ENCODE measurements at places on chromosomes 7 and 10.

GRCh38 chr7:91618776-91619765 lies 261.4 kb downstream of the MTERF1 start:
- no peak for DNase-seq

GRCh38 chr10:86403183-86403797 lies 36.7 kb upstream of the GRID1 start:
- DNase-seq, result peak; percentile 31

GRCh38 chr10:129896860-129897200 lies 67.2 kb downstream of the EBF3 start:
- DNase-seq, result no peak

GRCh38 chr7:87574630-87575029 lies 26.1 kb downstream of the ABCB1 start:
- DNase-seq, result peak; percentile 89

DNA sequence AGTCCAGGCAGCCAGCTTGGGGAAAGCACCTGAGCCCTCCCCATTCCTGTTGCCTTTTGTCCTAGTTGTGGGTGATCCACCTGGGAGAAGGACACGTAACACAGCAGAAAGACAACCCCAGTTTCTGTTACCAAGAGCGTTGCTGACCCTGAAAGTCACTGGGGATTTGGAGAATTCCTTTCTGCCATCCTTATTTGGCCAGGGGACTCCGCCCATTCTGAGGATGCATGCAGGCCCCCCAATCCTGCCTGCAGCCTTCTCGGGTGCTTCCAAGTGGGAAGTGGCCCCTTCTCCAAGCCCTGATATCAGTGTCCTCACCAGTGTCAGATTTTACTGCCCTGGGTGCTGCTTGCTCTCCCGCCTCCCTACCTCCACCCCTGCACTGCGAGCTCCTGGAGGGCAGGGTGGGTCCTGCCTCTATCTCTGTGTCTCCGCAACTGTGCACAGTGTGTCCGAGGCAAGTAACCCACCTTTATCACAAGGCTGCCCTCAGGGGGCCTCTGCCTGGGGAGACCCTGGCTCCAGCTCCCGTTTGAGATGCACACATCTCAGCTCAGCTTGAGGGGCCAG lies 9.2 kb upstream of the ADCY1 start:
- no peak for DNase-seq

- peak; percentile 12 for DNase-seq
Measured at GRCh38 chr7:51430480-51431086, 114.0 kb upstream of the COBL start.

DNA sequence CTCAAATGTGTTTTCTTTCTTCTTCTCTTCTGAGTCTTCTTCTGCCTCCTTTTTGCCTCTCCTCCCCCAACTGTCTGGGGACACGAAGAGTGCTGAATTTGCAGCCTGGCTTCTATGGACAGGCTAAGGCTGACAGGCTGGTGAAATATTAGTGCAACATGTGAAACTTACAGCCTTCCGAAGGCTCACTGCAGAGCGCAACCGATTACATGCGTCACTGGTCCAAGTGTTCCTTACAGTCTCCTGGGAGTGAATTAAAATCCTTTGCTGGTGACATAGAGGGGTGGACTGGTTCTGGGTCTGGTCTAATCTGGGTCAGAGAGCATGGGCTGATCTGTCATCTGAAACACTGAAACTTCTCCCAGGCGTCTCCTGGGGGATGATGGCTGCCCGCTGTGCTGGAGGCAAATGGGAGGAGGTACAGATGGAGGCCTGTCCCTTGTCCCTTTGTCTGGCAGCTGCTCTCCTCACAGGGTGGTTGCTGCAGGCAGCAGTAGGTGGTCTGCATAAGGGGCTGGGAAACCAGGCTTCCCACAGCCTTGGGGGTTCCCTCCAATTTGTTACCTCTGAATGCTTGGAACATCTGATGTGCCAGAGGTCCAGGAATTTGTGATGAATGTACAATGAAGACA lies 143.8 kb upstream of the BMPER start:
- DNase-seq, result no peak

- DNase-seq, result no peak
Measured at GRCh38 chr10:132884041-132884440, 58.3 kb downstream of the CFAP46 start.

- DNase-seq, result no peak
Measured at GRCh38 chr10:132537684-132538001, at the start of gene INPP5A. INPP5A (plus strand) TSS chr10:132537787; CDS start chr10:132538097, 310 bp downstream.

GRCh38 chr10:78578929-78579328 lies 489.8 kb upstream of the ZMIZ1 start:
- DNase-seq, result no peak

GRCh38 chr7:28405662-28406061 lies 6.7 kb upstream of the CREB5 start:
- DNase-seq, result peak; percentile 95

- no peak for DNase-seq
Measured at GRCh38 chr10:80415734-80416478, 7.6 kb downstream of the PRXL2A start.

DNA sequence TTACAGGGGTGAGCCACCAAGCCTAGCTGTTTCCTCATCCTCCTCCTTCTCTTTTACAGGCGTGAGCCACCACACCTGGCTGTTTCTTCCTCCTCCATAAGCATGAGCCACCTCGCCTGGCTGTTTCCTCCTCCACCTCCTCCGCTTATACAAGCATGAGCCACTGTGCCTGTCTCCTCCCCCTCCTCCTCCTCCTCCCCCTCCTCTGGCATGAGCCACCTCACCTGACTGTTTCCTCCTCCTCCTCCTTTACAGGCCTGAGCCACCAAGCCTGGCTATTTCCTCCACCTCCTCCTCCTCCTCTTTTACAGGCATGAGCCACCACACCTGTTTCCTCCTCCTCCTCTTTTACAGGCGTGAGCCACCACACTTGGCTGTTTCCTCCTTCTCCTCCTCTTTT lies 49.8 kb upstream of the ZNF479 start:
- no peak for DNase-seq

DNA sequence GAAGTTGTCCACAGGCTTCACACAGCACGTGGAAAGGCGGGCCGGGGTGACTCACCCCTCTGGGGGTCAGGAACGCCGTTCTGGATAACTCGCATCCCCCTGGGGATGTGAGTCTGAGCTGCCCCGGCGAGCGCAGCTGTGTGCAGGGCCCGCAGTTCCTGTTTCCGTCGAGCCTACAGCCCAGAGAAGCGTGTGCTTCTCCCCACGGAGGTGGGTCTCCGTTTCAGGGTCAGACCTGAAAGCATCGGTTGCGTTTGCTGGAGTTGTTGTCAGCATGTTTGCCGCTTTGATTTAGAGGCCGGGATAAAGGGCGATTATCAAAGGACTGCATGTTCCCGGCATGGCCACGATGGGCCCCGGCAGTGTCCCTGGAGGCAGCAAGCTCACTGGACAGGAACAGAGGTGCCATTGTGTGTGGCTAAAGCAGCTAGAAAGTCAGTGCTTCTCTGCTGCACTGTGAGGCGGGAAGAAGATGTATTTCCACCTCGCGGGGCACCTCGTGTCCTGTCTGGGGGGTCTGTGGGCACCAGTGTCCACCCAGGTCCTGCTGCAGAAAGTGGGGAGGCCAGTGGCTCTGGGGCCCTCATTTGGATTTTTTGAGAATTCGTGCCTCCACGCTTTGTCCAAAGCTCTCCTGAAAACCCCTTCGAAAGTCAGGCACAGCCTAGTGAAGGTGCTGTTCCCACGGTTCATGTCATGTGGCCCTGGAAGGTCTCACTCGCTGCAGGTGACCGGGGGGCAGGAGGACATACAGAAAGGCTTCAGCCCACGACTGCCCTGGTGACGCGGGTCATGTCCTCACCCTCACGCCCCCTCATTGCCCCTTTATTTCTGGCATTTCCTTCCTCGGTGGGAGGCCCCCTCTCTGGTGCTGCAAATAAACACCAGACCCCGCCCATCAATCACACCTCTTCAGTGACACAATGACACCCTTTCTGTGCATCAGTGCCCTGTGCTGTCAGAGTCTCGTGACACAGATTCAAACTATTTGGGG lies 27.4 kb upstream of the GDI2 start:
- peak; percentile 31 for DNase-seq

DNA sequence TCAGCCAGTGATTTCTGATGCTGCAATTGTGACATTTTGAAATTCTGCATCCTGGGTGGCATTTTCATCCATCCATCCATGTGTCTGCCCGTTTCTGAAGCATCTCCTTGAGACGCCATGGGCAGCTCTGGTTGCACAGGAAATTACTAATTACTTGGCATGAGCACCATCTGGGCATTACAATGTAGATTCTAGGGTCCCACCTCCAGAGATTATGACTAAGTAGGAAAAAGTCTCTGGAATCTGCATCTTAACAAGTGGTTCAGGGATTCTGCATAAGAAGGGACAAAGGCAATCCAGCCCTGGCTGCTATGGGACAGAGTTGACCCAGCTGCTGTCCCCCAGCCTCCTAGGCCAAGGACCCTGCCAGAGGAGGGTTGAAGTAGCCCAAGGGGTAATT lies 65.3 kb downstream of the CUZD1 start:
- DNase-seq, result peak; percentile 8

GRCh38 chr10:63093227-63093626 lies 39.9 kb upstream of the NRBF2 start:
- no peak for DNase-seq

DNA sequence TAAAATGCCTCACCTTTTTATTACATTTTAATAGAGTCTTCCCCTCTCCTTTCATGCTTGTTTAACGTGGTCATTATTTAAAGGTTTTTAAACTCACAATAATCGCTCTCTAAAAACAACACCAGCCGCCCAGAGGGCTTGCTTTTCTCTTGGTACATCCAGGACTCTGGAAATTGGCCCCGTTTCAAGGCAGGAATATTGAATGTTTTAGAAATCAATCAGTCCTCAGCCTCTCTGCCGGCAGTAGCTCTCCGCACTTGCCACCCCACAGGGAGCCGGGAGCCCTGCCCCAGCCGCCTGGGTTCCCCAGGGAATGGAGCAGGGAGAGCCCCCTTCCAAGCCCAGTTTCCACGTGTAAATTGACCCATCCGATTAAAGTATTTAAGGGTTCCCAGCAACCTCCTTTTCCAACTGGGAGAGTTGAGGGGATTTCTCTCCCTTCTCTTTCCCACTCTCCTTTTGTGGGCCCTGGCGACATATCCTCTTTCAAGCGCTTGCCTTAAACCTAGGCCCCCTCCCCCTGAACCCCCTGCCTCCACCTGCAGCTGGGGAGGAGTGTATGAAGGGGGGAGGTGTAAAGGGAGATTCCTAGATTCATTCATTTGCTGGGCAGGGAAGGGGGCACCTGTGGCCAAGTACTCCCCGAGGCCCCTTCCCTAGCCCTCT lies 1.9 kb downstream of the FGF8 start:
- DNase-seq, result no peak

DNA sequence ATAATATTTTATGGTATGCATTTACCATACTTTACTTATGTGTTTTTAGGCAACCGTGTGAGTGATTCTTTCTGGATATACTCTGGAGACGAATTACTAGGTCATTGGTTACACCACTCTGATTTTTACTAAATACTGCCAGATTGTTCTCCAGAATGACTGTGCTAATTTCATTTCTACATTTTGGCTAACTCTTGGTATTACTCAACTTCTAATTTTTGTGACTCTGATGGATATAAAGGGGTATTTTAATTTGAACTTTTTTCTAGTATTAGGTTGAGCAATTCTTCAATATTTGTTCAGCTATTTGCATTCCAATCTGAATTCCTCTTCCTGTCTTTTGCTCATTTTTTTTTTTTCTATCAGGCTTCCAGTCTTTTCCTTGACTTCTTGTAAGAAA lies 223.6 kb downstream of the MDFIC start:
- DNase-seq, result no peak

DNA sequence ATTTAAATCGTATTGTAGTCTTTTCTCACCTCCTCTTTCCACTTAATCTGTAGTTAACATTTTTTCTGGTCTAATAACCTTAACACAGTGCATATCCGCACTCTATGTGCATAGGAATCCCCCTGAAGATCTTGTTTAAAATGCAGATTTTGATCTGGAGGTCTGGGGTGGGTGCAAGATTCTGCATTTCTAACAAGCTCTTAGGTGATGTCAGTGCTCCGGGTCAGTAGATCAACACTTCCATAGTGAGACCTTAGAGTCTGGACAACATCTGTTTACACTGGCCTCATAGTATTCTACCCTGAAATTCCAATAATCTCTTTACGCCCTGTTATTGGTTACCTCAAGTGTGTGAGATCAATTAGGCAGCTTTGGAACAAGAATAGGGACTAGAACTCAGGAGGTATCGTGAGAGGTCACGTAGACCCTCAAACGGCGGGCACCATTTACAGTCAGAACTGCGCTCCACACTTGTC lies 434 bp upstream of the PLEKHA8 start:
- DNase-seq, result no peak

DNA sequence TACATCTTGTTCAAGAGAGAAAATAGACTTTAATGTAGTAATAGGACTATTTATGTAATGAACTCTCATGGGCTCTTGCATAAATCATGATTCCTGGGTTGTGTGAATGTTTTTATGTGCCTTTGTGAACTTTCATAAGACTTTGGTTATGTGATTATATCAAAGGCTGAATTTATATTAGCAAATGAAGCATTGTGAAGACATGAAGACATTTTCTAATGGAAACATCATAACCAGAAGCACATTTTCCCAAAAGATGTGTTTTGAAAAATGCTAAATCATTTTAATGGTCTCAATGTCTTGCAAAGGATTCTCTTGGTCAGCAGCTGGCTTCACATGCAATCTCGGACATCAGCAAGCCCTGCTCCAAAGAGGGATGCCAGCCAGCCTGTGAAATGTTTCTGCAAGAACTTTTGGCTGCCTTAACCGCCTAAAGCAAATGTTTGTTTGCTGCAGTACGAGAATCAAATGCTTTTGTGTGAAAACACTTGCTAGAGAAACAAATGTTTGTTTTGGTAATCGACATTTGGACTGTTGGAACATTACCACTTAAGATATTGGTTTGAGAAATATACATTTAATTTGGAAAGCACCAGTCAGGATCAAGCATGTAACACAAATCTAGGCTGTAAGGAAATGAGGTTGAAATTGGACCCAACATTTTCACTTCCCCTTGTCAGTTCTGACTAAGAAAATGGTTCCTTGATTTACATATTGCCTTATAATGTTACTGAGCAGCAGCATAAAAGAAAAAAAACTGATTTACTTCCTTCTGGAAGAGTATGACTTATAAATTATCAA lies 102.1 kb downstream of the RTKN2 start:
- DNase-seq, result no peak

GRCh38 chr7:5041047-5041446 lies 4.6 kb upstream of the RBAK start:
- DNase-seq, result no peak

DNA sequence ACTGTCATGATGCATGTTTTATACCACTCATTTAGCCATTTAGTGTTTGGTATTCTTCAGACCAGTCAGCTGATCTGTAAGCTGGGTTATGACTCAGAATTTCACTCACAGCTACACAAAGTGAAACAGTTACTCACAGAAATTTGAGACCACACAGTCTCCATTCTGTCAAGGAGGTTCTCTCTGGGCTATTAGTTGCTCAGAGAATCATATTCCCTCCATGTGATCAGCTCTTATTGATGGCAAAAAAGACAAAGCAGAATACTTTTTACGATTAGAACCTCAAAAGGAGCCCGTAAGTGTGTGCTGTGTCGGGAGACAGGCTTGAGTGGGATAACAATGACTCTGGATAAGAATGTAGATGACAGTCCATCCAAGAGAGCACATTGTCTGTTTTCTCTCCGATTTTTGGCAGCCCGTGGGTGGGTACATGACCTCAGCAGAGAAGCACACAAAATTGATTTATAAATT lies 277.6 kb upstream of the SORCS1 start:
- no peak for DNase-seq

Data from RCC 7860 (cell line).